Omental fat pad (tissue), 4 donors: ENCODE measurements at places on chromosomes 4 and X. TPM values are rescaled to one million over a fixed set of nuclear protein-coding genes. Genes with fewer than 3 reads are reported as not detected.

DNA sequence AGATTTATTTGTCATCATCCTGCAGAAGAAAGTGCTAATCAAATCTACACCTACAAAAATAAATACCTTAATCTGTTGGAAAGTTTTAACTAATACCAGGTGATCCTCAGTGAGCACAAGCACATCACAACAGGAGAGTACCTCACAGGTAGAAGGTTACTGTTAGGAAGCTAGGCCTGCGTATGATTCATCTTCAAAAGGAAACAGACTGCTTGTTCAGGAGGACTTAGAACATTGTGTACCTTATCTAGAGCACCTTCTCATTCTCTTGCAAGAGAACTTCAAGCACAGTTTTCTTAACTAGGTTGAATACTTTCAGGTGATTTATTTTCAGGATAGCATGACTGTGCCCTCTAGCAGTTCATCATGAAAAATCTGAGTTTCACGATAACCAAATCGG is 54.2 kb downstream of the MND1 start:
- DNase-seq = no peak

DNA sequence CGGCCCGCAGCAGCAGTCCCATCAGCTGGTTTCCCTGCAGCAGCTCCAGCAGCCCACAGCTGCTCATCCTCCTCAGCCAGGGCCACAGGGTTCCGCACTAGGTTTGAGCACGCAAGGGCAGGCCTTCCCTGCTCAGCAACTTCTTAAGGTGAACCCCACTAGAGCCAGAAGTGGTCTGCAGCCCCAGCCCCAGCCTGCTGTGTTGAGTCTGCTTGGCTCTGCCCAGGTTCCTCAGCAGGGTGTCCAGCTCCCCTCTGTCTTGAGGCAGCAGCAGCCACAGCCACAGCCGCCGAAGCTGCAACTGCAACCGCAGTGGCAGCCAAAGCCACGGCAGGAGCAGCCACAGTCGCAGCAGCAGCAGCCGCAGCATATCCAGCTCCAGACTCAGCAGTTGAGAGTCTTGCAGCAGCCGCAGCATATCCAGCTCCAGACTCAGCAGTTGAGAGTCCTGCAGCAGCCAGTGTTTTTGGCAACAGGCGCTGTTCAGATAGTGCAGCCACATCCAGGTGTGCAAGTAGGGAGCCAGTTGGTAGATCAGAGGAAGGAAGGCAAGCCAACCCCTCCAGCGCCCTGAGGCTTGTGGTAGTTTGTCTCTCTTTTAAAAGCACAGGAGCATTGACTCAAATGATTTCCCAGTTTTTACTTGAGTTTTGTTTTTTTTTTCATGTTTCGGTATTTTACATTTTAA is 4.6 kb downstream of the SUPT20HL1 start:
- no peak for DNase-seq

The TIMM17B gene
- total RNA-seq = 13.7 TPM

DNA sequence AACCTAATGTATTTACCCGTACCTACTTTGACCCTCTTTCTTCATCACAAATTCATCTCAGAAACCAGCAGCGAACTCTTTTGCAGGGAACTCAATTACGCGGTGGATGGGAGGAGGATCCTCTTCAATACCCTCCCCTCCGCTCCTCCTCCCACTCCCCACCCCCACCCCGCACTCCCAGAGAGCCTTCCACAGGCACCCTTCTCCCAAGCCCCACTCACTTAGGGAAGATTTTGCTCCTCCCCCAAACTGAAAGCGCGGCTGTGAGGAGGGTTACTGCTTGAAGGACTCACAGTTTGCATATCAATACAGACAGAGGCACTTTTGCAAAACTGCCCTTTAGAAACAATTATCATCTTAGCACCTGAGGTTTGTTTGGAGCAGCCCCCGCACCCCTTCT is 960 bp upstream of the IL1RAPL1 start:
- DNase-seq = no peak

The LRRC66 gene
- 0.09 TPM for total RNA-seq

The MBNL3 gene
- 15.6 TPM for total RNA-seq

- DNase-seq = no peak
These were observed 63.1 kb downstream of the RELL1 start for GRCh38 chr4:37623125-37623524.

The ADH7 gene
- not detected for total RNA-seq

- no peak for DNase-seq
These were observed 881.6 kb downstream of the PCDH18 start for GRCh38 chr4:136650541-136651277.

The REPS2 gene
- total RNA-seq = 4.0 TPM

DNA sequence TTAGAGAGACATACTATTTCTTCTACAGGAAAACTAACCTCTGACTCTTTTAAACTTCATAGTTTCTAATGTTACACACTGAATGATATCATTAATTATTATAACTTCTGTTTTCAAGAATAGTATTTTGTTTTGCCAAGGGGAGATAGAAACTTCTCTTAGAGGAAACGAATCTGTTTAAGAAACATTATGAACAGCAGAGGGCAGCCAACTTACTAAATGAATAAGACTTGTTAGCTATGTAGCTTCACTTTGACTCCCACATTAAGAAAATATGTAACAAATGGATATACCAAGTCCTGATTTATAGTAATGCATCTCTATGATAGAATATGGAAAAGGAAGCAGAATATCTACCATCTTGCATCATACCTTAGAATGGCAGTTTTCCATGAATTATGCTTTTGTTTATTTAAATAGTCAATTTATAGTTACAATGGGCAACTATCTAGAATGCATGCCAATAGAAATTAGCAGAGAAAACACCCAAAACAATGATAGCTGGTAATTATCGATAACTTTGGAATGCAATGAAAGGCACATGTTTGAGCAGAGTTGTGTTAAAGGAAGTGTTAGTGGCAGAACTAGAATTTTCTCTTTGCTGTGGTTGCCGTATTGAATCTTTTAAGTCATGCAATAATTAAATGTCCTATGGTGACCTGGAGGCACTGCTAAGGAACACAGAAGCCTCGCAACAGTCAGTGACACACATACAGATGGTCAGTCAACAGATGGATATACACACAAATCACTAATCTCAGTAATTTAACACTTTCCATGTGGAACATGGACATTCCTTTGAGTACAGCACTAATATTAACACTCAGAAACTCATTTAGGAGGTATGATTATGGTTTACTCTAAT is 105.7 kb upstream of the PDLIM3 start:
- DNase-seq = no peak

GRCh38 chr4:53193111-53193510 is 172.8 kb downstream of the SCFD2 start:
- DNase-seq = no peak

The OTUD6A gene
- total RNA-seq = not detected

The STPG2 gene
- not detected for total RNA-seq

DNA sequence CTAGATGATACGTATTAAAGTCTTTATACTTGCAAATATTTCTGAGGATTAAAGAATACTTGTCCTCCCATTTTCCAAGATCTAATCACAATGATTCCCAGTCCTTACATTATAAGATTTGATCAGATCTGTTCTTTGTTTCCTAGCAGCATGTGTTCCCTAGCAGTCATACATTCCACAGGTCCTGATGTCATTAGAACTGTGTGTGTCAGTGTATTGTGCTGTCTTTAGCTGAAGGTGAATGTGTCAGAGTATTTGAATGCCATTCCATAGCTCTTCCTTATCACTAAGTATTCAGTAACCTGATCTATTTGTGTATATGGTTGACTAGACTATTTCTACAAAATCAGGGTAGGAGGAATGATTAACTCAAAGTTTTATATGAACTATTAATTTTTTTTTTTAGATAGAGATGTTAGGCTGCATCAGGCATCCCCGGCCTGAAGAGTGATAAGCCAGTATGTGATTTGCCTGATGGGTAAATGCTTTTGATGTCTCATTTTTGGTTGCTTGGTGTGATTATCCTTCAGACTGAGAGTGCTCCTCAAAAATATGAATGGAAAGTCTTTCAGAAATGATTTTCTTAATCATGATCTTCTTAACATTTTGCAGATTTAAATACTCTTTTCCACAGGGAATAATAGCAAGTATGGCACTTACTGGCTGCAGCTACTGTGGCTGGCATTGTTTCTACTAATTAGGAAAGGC is 4.4 kb downstream of the ADGRL3 start:
- no peak for DNase-seq

DNA sequence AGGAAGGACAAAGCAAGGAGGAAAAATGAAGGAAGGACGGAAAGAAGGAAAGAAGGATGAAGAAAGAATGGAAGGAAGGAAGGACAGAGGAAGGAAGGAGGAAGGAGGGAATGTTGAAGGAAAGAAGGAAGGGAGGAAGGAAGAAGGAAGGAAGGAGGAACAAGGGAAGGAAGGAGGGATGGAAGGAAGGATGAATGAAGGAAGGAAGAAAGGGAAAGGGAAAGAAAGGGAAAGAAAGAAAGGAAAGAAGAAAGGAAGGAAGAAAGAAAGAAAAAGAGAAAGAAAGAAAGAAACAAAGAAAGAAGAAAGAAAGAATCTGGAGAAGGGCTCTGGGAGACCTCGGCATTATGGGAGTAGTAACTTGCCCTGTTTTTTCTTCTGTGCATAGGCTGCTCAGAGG is 70.8 kb upstream of the SHISA3 start:
- DNase-seq = no peak

The NIPAL1 gene
- not detected for total RNA-seq

The RBMXL3 gene
- total RNA-seq = not detected

DNA sequence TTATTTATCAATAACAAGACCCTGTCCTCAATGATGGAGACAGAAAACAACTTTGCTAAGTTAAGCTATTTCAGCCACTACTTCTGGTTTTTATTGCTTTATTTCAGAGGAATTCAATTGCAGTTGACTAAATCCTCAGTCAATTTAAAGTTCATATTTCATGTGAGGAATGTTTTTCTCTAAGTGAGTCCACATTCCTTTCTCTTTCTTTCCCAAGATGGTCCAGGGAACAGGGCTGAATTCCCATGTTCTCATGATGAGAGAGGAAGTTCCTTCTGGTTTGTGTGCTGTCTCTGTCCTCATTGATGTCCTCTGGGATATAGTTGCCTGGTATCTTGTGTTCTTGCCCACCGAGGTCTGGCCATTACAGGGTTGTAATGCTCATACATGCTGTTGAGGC is 117.2 kb downstream of the SLIT2 start:
- no peak for DNase-seq

DNA sequence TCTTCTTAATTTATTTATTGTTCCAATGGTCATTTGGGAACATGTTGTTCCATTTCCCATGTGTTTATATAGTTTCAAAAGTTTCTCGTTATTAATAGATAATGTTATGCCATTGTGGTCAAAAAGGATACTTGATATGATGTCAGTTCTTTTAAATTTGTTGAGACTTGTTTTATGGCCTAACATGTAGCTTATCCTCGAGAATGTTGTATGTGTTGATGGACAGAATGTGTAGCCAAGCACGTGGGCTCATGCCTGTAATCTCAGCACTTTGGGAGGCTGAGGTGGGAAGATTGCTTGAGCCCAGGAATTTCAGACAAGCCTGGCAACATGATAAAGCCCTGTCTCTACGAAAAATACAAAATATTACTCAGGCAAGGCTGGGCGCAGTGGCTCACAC is 168.5 kb upstream of the USP38 start:
- DNase-seq = no peak

GRCh38 chr4:142293536-142293935 is 552.6 kb downstream of the INPP4B start:
- no peak for DNase-seq

DNA sequence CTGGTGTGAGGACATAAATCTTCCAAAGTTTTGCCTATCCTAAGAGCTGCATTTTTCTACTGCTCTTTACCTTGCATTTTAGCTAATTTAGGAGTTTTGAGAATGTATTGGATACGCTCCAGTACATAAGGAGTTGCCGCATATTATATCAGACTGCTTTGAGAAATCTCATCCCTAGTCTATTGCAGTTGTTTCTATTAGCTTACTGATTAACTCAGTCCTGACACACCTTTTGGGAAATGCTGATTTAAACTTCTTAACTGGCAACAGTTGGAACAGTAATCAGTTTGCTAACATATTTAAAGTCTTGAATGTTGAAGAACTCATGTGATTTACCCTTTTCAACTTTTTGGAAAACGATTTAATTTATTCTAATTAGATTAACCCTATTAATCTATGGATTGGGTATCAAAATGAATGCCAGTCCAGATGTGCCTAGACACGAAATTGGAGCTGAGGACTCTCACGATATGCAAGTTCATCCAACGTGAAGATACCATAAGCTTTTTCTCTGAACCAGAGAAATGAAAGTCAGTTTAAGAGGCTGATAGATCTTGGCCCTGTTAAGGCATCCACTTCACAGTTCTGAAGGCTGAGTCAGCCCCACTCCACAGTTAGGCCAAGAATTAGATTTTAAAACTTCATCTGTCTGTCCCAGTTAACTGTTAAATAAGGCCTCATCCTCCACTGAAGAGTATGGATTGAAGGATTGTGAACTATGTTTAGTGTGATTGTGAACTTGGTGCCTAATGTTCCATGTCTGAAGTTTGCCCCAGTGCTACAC is 90.0 kb downstream of the MAOA start:
- no peak for DNase-seq

- DNase-seq = no peak
These were observed 3.6 kb upstream of the THOC2 start for GRCh38 chrX:123736333-123736921.

DNA sequence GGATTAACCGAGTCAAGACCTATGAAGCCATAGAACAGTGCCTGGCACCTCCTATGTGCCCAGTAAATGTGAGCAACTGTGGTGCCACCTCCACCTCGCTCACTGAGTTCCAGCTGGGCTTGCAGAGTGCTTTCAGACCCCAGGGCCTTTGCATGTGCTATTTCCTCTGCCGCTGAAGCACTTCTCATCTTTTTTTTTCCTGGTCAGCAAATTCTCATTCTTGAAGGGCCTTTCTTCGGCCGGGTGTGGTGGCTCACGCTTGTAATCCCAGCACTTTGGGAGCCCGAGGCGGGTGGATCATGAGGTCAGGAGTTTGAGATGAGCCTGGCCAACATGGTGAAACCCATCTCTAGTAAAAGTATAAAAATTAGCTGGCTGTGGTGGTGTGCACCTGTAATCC is 76.5 kb downstream of the MSX1 start:
- no peak for DNase-seq

DNA sequence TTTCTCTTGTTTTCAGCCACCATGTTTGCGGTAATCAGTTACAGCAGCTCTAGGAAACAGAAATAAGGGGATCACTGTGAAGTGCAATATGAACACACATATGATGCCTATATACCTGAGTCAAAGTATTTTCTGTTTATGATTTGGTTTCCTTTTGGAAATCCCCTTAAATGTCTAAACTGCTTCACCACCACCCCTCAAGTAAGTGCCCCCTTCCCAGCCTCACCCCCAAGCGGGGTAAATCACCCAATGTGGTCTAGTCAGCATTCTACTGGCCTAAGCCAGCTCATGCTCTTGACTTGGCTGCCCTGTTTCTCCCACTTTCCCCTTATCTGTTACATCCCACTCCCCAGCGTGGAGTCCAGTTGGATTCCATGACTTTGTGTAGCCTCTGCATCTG is 176.5 kb downstream of the QDPR start:
- no peak for DNase-seq

- no peak for DNase-seq
These were observed 12.0 kb downstream of the PLCXD1 start for GRCh38 chrX:292900-293897.

- DNase-seq = no peak
These were observed 56.6 kb downstream of the FAM193A start for GRCh38 chr4:2593003-2593402.

The ZBTB33 gene
- total RNA-seq = 10.9 TPM

The PNMA6A gene
- 1.1 TPM for total RNA-seq
